Kasumi-1 (cell line): ENCODE measurements at places on chromosomes 2 and 18.

- DNase-seq: no peak
Observed at GRCh38 chr2:234001380-234002160, 48.9 kb upstream of the SPP2 start.

- DNase-seq: peak; percentile 73
Observed at GRCh38 chr2:156436497-156437085, 412 bp downstream of the GPD2 start.

DNA sequence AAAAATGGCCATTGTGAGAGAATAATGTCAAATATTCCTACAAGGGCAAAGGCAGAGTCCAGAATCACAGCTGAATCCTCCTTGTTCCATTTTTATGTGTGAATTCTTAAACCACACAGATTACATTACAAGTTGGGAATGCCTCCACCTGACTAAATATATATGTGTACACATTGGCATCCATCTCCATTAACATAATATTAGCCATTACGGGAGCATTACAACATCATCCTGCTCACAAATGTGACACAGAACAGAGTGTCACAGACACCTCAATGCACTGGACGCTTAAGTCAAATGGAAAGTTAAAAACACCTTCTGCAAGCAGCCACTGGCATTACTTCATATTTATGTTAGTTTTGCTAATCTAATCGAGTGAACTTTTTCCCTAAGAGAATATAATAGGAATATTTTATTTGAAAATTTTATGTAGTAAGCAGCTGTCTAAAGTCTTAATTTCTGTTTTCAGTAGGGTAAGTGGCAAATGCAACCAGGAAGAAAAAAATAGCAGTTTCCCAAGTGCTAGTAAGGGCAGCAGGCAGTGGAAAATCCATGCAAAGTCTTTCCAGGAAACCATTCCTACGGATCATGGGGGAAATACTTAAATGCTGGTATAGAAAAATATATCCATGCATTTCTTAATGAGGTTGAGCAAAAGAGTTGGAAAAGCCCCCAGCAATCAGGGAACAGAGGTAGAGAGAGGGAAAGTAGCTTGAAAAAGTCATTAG, 255.6 kb downstream of the OSR1 start:
- DNase-seq: no peak

DNA sequence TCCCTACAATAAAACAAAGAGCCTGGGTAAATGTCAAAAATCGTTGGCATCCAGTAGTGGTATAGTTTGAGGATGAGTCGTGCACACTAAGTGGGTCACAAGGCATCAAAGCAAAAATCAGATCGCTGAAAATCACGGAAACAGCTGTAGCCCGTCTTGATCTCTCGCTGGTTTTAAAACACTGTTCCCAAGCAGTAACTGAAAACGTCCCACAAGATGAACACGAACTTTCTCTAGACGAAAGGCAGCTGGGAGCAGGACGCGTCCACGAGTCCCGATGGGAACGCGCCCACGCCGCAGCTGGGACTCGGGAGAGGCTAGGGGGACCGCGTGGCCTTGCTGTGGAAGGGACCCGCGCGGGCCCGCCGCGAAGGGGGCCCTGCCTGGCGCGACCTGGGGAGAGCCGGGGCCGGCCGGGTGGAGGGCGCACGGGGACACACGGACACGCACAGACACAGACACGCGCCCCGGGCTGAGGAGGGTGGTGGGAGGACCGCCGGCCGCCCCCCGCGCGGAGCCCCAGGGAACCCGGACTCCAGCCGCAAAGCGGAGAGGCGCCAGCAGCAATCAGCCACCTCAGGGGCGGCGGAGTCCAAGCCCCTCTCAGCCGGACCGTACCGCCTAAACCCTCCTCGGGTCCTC, 651 bp downstream of the STK17B start:
- DNase-seq: peak; percentile 72

- DNase-seq: no peak
Observed at GRCh38 chr2:2332381-2332780, 1.3 kb upstream of the MYT1L start.

DNA sequence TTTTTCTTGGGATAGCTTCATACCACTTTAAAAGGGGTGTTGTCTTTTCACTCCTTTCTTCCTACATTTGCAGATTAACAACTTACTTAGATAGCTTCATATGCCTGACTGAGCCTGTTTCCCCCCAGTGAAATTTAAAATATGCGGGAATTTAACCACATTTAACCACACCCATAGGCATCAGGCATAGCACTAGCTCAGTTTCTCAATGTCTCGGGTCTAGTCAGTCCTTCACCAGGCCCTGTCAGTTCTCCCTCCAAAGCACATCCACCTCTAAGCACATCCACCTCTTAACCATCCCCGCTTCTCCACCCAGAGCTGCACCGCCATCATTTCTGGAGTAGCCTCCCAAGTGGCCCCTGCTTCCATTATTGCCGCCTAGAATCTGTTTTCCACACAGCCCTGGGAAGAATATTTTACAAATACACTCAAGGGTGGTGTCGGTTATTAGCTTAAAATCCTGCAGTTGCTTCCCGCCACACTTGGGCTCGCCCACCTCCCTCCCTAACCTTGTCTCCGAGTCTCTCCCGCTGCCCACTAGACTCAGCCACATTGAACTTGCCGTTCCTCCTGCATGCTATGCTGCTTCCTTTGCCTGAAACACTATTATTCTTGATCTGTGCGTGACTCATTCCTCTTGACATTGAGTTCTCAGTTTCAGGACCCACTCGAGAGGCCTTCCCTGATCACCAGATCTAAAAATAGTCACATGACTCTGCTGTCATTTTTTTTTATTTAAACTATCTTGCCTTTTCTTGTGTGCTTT, 68.3 kb downstream of the SPTBN1 start:
- DNase-seq: peak; percentile 41

DNA sequence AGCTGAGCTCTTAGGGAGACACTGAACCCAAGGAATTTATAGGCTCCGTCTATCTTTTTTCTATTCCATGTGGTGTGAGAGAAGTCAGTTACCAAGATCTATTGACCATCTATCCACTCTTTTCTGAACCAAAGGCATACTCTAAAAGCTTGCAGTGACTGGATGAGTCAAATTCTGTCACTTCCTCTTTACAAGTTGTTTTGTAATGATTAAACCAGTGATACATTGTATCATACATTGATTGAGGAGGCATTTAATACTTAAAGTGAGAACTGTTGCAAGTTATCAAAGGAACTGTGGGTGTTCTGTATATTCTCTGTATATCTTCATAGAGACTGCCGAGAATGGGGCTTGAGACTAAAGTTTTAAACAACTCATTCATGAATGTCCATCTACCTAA, 188.8 kb downstream of the CAMKMT start:
- DNase-seq: peak; percentile 35

- no peak for DNase-seq
Observed at GRCh38 chr18:35618696-35619095, 37.2 kb downstream of the GALNT1 start.

GRCh38 chr2:215465256-215465655, 29.4 kb upstream of the FN1 start:
- DNase-seq: no peak

DNA sequence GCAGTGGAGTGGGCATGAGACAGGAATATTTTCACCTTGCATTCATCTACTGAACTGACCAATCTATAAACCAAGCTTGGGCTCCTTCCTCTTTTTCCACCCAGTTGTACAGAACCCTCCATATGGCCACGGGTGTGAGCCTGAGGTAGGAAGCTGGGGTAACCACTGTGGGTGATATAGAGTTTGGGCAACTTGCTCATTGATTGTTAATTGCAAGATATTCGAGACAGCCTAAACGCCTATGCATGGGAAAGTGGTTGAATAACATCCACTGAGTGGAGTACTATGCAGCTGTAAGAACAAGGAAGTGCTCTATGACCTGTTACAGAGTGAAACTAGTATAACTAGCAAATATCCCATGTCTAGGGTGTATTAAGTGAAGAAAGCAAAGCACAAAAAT, 7.3 kb upstream of the VAPA start:
- peak; percentile 27 for DNase-seq

DNA sequence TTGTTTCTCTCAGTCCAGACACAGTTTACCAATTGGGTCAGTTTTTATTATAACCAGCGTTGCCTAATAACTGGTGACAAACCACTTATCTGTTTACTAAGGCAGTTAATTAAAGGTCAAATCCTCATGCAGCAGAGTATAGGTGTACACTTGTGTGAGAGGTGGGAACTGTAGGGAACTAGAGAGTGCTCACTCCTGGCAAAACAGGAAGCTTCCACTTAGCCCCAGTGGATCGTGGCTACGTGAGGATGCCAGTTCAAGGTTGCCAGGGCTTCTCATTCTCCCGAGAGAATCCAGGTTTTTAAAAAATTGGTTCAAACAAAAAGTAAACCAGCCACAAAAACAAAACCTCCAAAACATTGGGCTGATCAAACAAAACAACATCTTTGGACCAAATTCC, 8.1 kb downstream of the CYBRD1 start:
- DNase-seq: no peak
